Activated effector memory CD4-positive, alpha-beta T cell treated with anti-CD3 and anti-CD28 coated beads, Interleukin-2, amount 50 U/mL, for 16 hours (primary cell): ENCODE measurements at places on chromosomes 5 and 9.

- DNase-seq = no peak
These were observed 102.0 kb upstream of the BOD1 start for GRCh38 chr5:173718469-173718868.

DNA sequence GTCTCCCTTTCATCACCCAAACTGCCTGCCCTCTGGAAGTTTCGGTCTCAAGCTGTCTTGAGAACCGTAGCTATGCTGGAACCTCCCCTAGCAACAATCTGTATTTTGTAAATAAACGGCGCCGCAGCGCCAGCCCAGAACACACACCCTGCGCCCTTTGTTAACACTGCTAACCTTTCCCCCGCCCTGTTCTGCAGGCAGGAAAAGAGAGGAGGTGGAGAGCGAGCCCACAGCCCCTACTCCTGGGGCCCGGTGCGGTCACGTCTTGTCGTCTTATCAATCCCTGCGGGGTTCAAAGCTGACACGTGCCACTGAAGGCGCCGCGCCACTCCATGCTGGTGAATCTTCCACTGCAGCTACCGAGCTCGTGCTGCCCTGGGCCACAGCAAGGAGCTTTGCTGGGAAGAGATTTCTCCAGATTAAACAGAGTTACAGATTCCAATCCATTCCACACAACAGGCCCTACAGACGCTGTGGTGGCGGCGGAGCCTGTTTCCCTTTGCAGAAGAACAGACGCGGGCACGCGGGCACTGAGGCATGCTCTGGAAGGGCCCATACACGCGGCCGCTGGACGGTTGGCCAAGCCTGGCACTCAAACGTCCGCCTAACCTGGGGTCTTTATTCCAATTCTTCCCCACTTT is 25.3 kb downstream of the ZDHHC11B start:
- peak; percentile 89 for DNase-seq

DNA sequence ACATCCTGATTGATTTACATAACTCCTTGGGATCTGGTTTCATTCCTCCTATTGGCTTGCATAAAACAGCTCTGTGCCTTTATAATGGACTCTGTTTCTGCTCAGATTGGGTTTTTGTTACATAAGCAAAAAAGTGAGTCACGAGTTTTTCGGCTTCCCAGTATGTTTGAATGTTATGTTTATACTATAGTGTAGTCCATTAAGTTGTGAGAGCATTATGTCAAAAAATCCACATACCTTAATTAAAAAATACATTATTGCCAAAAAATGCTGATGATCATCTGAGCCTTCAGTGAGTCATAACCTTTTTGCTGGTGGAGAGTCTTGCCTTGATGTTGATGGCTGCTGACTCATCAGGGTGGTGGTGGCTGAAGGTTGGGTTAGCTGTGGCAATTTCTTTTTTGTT is 144.6 kb downstream of the CCDC171 start:
- DNase-seq = no peak

- DNase-seq = peak; percentile 36
These were observed 193.2 kb downstream of the CACNA1B start for GRCh38 chr9:138070815-138071214.

GRCh38 chr5:43997647-43998272 is 391.5 kb downstream of the FGF10 start:
- DNase-seq = no peak

DNA sequence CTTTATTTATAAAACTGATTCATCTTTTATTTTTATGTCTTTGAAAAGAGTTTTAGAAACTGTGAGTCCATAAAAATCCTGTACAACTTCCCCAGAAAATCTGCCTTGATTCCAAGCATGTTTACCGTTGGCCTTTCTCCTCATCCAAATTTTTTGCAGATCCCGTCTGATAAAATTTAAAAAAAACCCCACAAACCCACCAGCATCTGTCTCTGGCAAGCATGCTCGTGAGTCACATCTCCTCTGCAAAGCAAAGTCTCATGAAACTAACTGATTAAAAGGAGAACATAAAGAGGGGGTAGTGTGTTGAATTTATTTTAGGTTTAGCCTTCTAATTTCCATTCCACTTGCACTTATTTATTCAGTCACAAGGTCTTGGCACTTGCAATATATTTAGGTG is 109.4 kb downstream of the MAT2B start:
- DNase-seq = no peak

GRCh38 chr5:101390151-101390908 is 487.2 kb upstream of the ST8SIA4 start:
- DNase-seq = no peak

DNA sequence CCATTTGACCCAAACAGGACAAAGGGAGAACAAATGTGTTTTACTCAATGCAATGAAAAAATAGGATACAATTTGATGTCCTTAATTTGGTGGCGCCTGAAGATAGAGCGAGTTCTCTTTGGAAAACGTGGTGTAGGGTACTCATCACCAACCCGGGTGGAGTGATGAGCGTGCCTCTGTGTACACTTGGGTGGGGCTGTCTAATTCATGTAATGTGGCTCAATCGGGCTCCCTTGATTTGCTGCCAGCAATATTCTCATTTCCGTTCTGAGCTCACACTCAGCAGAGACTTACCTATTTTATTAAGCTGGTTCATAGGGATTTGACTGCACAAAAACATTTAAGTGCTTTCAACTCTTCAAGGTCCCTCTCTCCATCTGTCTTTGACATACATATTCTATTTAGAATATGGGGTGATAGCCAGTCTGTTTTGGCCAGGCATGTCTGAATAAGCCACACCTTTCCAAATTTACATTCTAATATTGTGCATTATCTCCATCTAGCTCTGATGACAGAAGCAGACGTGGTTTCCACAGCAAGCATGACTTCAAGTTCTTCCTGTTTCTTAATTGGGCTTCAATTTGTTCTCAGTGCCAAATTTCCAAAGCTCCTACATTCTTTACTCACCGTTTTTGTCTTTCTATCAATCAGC is 162.5 kb downstream of the IRX2 start:
- DNase-seq = no peak
